Nephron progenitor cell (in vitro differentiated cells): ENCODE measurements at places on chromosomes 4 and X.

DNA sequence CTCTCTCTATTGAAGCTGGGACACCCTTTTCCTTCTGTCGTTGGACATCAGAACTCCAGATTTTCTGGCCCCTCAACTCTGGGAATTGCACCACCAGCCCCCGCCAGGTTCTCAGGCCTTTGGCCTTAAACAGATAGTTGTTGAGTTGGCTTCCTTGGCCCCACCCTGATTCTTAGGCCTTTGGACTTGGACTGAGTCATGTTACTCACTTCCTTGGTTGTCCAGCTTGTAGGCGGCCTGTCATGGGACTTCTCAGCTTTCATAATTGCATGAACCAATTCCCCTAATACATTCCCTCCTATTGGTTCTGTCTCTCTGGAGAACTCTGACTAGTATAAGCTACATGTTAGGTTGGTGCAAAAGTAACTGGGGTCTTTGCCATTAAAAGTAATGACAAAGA is 195.7 kb downstream of the GPAT3 start:
- DNase-seq: no peak
- no peak overlapping the region for H3K27ac ChIP-seq
- H3K36me3 ChIP-seq: no peaks in the 10 kb centered on the region

- no peak overlapping the region for H3K27ac ChIP-seq
- peaks cover 31% of the 10 kb centered on the region for H3K4me1 ChIP-seq
- H3K27me3 ChIP-seq: peaks cover 6% of the 10 kb centered on the region
These were observed 64.2 kb downstream of the SPINK2 start for GRCh38 chr4:56757261-56757746.

DNA sequence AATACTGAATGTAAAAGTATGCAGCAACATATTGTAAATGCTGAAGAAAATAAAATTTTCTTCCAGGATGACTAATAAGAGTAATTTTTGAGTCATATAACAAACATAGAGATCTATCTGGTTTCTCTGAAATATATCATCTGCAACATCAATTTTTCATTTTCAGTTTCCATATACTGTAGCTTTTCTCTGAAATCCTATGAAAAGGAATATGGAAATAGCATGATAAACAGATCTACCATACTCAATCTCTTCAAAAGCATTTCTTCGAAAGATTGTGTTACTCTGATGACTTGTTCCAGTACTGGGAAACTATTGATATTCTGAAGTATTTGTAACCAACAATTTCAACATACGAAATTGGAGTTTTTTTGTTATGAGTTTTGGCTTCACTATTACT is 1156.7 kb downstream of the FAM133A start:
- no peaks in the 10 kb centered on the region for H3K27me3 ChIP-seq
- no peak for DNase-seq
- H3K4me3 ChIP-seq: no peak overlapping the region
- no peak overlapping the region for H3K27ac ChIP-seq

- H3K4me1 ChIP-seq: peaks cover 42% of the 10 kb centered on the region
- DNase-seq: no peak
- H3K36me3 ChIP-seq: no peaks in the 10 kb centered on the region
- peaks cover 5% of the 10 kb centered on the region for H3K27me3 ChIP-seq
These were observed 55.6 kb upstream of the SLC39A8 start for GRCh38 chr4:102400898-102401297.

GRCh38 chr4:504076-504475 is 5.1 kb downstream of the PIGG start:
- no peaks in the 10 kb centered on the region for H3K27me3 ChIP-seq
- no peak for DNase-seq
- H3K27ac ChIP-seq: peak overlapping the region; percentile 83
- H3K36me3 ChIP-seq: peaks cover 64% of the 10 kb centered on the region
- H3K4me1 ChIP-seq: peaks cover 23% of the 10 kb centered on the region

DNA sequence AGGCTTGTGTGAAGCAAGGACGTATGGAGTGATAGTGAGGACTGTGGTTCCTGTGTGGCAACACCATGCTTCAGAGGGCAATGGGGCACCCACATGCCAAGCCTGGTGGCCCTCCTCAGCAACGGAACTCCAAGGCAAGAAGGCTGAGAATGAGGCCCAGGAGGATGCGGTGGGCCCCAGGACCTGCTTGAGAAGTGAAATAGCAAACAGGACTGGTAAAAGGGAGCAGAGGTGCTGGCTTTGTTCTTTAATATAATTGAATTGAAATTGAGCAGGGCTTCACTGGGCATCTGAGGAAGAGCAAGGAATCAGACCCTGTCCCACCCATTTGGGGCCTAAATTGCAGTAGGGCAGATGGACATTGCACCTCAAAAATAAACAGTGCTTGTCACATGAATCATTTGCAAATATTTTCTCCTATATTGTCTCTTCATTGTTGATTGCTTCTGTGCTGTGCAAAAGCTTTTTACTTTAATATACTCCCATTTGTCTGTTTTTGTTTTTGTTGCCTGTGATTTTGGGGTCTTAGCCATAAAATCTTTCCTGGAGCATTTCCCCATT is 2.3 kb downstream of the TMEM187 start:
- no peaks in the 10 kb centered on the region for H3K36me3 ChIP-seq
- no peaks in the 10 kb centered on the region for H3K27me3 ChIP-seq
- H3K4me3 ChIP-seq: peak overlapping the region; percentile 50
- H3K4me1 ChIP-seq: peaks cover 25% of the 10 kb centered on the region
- H3K27ac ChIP-seq: no peak overlapping the region

DNA sequence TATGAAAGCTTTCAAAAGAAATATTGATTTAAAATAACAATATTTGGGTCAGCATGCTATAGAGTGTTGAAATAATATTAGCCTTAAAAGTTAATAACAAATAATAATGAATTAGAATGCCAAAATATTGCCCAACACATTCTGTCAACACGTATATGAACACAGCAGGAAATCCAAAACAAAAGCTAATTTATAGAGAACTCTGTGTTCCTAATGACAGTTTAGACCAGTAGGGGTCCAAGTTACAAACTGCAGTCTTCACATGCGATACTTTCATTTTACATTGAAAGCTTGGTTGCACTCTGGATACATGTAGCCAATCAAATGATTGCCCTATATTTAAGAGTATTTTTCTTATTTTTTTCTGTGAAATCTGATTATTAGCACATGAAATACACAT is 274.4 kb downstream of the DCTD start:
- no peak for DNase-seq
- no peak overlapping the region for H3K27ac ChIP-seq
- H3K27me3 ChIP-seq: peaks cover 1% of the 10 kb centered on the region

- peaks cover 39% of the 10 kb centered on the region for H3K36me3 ChIP-seq
- no peaks in the 10 kb centered on the region for H3K27me3 ChIP-seq
- no peaks in the 10 kb centered on the region for H3K4me1 ChIP-seq
These were observed 93.9 kb downstream of the PTPN13 start for GRCh38 chr4:86688026-86688425.

- H3K4me3 ChIP-seq: no peak overlapping the region
- DNase-seq: no peak
- no peaks in the 10 kb centered on the region for H3K36me3 ChIP-seq
These were observed 5.1 kb upstream of the MYOZ2 start for GRCh38 chr4:119130365-119131065.

GRCh38 chr4:168028970-168029597 is 63.3 kb upstream of the ANXA10 start:
- no peaks in the 10 kb centered on the region for H3K36me3 ChIP-seq
- no peaks in the 10 kb centered on the region for H3K4me1 ChIP-seq
- H3K27me3 ChIP-seq: no peaks in the 10 kb centered on the region
- H3K4me3 ChIP-seq: no peak overlapping the region

GRCh38 chrX:13764281-13764680 is 29.7 kb downstream of the OFD1 start:
- DNase-seq: no peak
- H3K36me3 ChIP-seq: peaks cover 42% of the 10 kb centered on the region
- H3K4me3 ChIP-seq: no peak overlapping the region
- H3K27ac ChIP-seq: no peak overlapping the region

DNA sequence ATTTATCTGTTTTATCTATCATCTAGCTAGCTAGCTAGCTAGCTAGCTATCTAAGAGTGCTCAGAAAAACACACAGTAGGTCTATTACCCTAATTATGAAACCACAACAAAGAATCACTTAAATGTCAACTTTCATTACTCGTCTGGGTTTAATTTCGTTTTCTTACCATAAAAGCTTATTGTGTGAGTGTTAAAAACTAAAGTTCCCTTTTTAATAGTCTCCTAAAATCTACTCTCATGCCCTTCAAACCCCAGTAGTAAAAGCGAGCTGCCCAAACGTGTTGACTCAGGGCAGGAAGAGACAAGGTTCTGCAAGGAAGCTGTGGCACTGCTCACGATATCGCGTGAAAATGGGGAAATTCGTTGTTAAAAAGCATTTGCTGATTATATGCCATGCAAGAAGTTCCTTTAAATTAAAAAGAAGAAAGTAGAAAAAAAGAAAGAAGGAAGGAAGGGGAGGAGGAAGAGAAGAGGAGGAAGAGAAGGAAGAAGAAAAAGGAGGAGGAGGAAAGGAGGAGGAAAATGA is 595 bp downstream of the MBNL3 start:
- no peak for DNase-seq
- peak overlapping the region; percentile 88 for H3K4me3 ChIP-seq
- peaks cover 65% of the 10 kb centered on the region for H3K4me1 ChIP-seq
- H3K27me3 ChIP-seq: peaks cover 84% of the 10 kb centered on the region

- peaks cover 49% of the 10 kb centered on the region for H3K36me3 ChIP-seq
- no peak overlapping the region for H3K27ac ChIP-seq
- peaks cover 60% of the 10 kb centered on the region for H3K4me1 ChIP-seq
- DNase-seq: no peak
- H3K4me3 ChIP-seq: no peak overlapping the region
- no peaks in the 10 kb centered on the region for H3K27me3 ChIP-seq
These were observed 20.4 kb downstream of the MAML3 start for GRCh38 chr4:140133576-140133975.

DNA sequence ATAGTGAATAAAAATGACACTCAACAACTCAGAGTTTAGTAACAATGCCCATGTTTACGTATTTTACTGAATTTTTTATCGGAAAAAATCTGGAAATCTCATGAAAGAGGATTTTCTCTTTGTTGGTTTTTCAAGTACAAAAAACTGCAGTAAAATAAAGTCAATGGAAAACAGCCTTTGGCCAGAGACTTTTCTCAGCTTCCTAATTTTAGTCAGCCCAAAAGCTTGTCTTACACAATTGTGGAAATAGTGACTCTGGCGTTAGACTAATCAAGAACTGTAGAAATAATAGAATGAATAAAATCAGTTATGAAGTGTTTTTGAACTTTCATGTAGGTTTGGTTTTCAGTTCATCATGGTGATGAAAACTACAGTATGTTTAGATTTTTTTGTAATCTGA is 234.7 kb downstream of the DKK2 start:
- H3K27me3 ChIP-seq: no peaks in the 10 kb centered on the region
- H3K36me3 ChIP-seq: no peaks in the 10 kb centered on the region
- H3K27ac ChIP-seq: no peak overlapping the region

DNA sequence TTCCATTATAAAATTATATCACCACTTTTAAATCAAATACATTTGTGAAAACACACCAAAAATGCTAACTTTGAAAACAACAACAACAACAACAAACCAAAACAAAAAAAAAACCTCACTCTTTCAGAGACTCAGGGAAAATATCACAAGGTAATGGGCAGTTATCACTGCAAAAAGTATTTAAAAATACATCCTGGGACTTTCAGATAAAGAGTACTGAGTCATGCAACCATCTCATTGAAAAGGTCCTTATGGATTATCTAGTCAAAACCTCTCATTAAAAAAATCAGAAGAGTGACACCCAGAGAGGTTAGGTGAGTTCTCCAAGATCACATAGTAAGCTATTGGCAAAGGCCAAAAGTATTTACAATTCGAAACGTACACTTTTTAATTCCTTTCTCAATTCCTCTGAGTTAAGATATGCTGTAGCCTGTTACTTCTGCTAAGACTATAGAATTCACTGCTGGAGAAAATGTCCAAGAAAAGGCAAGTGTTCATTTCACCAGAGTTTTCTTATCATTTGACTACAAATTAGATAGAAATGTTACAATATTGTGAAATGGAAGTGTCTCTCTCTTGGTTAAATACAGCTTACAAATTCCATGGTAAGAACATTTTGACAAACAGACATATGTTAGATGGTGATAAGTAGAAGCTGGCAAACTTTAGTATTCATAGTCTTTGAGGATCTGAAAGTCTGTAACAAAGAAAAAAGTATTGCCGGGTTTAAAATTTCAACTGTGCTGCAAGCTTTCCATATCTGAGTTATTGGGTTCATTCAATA is 9.3 kb downstream of the STX18 start:
- H3K27ac ChIP-seq: no peak overlapping the region
- H3K36me3 ChIP-seq: no peaks in the 10 kb centered on the region
- H3K4me3 ChIP-seq: no peak overlapping the region

- H3K27ac ChIP-seq: no peak overlapping the region
- no peaks in the 10 kb centered on the region for H3K4me1 ChIP-seq
- H3K4me3 ChIP-seq: no peak overlapping the region
- no peak for DNase-seq
- no peaks in the 10 kb centered on the region for H3K27me3 ChIP-seq
These were observed 50.9 kb downstream of the CEP44 start for GRCh38 chr4:174334628-174335027.

DNA sequence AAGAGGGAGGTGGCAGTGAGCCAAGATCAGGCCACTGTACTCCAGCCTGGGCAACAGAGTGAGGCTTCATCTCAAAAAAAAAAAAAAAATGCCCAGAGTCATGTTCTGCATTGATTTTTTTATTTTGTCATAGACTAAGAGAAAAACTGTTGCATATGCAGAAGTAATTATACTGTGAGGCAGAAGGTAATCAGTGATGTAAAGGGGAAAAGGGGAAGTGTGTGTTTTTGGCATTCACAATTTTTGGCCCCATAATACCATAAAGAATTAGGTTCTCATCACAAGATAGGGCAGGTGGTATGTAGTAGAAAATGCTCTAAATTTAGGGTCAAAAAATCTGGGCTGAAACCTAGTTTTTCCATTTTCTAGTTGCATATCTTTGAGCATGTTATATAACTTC is 47.3 kb upstream of the GAB1 start:
- DNase-seq: no peak
- no peaks in the 10 kb centered on the region for H3K4me1 ChIP-seq
- H3K4me3 ChIP-seq: no peak overlapping the region
- H3K27me3 ChIP-seq: peaks cover 3% of the 10 kb centered on the region
- H3K36me3 ChIP-seq: no peaks in the 10 kb centered on the region
- H3K27ac ChIP-seq: no peak overlapping the region

- H3K4me3 ChIP-seq: no peak overlapping the region
- peaks cover 3% of the 10 kb centered on the region for H3K4me1 ChIP-seq
- H3K27ac ChIP-seq: no peak overlapping the region
These were observed 64.5 kb downstream of the TENM3 start for GRCh38 chr4:182307746-182308145.

GRCh38 chr4:85824166-85824945 is 349.4 kb downstream of the ARHGAP24 start:
- H3K27ac ChIP-seq: peak overlapping the region; percentile 95
- DNase-seq: no peak
- peaks cover 3% of the 10 kb centered on the region for H3K36me3 ChIP-seq
- H3K4me1 ChIP-seq: peaks cover 67% of the 10 kb centered on the region
- no peaks in the 10 kb centered on the region for H3K27me3 ChIP-seq

DNA sequence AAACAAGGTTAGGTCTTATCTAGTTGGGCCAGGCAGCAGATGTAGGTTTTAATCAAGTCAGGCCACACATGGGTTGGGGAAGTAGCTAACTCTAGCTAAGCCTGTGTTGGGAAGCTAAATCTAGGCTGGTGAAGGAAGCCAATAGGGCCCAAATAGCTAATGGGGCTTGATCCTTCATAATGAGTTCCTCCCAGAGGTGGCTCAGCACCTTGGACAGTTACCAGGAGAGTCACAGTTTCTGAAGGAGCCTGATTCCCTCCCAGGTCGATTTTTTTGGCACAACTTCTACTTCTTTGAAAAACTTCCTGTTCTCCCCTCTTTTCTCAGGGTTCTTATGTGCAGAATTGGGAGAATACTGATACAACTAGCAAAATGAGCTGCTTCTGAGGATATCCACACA is 242.5 kb upstream of the PRPS2 start:
- no peaks in the 10 kb centered on the region for H3K27me3 ChIP-seq
- peak; percentile 62 for DNase-seq
- H3K4me3 ChIP-seq: no peak overlapping the region
